ENCODE measurements at places on chromosomes 7 and 10.

- no peak for DNase-seq
These were observed 72.9 kb downstream of the ADARB2 start for GRCh38 chr10:1664333-1664964.

DNA sequence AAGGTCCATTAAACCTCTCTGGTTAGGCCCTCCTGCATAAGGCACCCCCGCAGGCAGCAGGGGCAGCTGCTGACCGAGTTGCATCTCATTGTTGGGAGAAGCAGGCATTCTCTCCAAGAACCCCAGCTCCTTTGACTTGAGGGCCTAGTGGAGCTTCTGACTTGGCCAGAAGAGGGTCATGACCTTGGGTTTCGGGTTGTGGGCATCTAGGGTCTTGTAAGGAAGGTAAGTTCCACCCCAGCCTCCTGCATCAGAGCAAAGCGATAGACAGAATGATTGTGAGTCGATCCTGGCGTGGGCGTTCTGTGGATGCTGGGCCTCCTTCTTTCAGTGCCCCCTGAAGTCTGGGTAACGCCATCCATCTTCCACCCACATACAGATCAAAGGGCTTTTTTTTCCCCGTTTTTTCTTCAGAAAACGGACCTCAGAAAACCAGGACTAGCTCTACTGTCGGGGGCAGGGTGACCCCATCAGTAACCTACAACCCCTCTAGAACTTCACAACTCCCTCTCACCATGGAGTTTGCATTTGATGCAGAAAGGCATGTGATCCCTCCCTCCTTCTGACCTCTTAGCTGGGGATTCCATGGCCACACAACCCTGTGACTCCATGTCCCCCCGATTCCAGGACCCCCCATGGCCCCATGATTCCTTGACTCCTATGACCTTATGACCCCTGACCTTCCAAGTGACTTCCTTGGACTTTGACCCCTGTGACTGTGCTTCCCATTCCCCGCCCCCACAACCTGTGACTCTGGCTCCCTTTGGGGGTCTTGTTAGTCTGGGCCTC is 3.0 kb downstream of the SEMA4G start:
- no peak for DNase-seq

- no peak for DNase-seq
These were observed 14.0 kb upstream of the PBLD start for GRCh38 chr10:68346774-68347173.

DNA sequence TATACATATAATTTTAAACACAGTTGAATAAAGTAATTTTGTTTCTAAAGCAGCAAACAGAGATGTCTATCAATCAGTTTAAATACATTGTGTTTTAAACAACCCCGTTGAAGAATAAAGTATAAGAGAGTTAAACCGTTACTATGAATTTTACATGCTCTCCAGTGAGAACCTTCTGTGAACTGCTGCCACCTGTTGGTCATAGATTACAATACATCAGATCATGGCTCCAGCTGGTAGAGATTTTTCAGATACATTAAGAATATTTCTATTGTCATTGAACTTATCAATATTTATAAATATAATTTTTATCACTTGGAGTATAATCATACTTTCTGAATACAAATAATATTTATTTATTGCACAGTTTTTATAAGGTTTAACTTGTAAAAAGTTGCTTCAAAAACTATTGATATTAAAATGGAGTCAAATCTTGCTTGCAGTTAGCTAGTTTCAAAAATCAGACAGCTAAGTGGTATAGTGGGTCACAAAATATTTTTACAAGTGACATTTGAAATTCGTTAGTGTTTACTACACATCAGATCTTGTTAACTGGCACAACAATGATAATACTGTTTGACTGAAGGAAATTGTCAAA is 561.2 kb upstream of the PHF14 start:
- DNase-seq, result peak; percentile 5

GRCh38 chr7:130943336-130943901 is 209.4 kb upstream of the KLF14 start:
- DNase-seq, result no peak

DNA sequence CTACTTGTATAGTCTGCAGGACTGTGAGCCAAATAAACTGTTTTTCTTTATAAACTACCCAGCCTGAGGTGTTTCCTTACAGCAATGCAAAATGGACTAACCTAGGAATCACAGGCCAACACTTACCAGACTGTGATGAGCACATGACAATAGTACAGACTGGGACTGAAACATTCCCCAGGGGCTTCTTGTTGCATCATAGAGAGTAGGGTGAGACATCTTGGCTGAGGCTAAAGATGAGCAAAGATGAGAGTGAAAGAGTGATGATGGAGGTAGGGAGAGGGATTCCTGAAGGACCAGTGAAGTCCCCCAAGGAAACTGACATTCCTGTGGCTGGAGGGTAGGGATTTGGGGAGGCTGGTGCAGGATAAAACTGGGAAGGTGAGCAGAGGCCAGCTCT is 194.4 kb downstream of the TPST1 start:
- DNase-seq, result no peak

DNA sequence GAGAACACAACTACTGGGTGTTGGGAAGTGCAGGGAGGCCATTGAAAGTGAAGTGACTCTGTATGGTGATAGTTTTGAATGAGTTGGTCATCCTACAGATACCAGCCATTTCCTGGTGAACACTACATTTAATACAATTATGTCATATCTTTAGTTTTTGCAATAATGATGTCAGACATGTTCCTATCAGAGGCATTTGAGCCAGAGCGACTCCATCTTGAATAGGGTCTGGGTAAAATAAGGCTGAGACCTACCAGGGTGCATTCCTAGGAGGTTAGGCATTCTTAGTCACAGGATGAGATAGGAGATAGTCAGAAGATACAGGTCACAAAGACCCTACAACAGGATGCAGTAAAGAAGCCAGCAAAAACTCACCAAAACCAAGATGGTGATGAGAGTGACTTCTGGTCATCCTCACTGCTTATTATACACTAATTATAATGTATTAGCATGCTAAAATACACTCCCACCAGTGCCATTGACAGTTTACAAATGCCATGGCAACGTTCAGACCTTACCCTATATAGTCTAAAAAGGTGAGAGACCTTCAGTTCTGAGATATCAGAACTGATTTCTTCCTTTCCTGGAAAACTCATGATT is 28.2 kb downstream of the ADK start:
- no peak for DNase-seq

DNA sequence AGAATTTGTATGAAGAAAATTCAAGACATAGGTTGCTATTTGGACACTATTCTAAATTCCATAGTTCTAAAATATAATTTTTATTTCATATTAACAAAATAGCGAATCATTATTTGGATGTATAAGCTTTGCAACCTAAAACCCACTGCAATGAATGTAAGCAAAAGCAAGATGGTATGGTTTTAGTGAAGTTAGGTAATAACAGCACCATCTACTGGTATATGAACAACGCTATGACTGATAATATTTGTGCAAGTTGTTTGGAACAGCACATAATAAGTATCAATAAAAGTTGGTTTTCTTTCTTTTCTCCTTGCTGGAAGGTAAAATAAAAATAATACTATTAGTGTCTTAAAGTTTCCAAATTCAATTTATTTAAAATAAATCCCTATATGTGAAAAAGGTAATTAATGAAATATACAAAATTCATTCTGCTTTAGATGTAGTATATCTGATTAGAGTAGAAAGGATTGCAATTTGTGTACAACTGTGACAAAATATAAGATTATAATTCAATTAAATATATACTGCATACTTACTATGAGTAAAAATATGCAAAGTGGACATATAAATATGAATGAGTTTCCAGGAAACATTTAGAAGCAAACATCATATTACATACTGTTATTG is 79.0 kb upstream of the LSM8 start:
- DNase-seq, result peak; percentile 15

GRCh38 chr10:63738410-63738809 is 217.2 kb downstream of the REEP3 start:
- DNase-seq, result peak; percentile 92

DNA sequence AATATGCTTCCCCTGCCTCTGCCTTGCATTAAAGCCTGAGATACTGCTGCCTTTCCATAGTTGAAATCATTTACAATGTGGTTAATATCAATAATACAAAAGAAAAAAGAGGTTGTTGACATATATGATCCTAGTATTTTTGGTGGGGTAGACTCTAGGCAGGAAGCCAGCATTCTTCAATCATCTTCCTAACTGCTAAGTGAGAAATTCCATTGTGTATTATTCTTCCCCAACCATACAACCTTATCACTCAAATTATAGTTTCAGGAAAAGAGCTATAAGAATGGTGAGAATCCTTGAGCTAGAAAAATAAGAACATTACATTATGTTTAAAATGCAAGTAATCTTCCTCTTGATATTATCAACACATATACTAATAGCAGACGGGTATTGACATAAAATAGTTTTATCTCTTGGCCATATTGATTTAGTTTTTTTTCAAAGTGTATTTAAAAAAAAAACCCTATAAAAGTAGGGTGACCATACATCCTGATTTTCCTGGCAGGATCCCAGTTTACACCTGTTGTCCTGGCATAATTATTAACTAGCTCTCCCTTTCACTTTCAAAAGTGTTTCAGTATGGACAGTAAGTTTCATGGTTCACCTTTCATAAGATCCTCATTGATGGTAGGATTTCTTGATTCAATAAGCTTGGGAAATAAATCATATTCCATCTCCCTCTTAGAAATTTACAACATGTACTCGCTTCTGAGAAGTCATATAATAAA is 33.4 kb upstream of the WASL start:
- DNase-seq, result peak; percentile 31

DNA sequence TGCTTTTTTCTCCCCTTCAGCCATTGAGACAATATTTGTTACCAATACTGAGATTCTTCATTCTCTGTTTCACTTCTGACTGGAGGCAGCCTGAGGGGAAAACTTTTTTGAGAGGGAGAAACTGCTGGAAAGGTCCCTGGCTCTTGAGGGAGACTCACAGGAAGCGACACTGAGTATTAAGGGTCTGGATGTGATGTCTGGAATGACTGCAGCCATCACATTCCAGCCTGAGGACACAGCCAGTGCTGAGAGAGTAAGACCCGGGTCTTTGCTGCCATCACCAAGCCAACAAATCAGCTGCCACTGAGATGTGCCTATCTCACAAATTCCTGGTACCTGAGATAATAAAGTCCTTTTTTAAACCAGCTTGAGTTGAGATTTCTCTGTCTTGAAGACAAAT is 157.4 kb downstream of the DPY19L1 start:
- DNase-seq, result no peak

DNA sequence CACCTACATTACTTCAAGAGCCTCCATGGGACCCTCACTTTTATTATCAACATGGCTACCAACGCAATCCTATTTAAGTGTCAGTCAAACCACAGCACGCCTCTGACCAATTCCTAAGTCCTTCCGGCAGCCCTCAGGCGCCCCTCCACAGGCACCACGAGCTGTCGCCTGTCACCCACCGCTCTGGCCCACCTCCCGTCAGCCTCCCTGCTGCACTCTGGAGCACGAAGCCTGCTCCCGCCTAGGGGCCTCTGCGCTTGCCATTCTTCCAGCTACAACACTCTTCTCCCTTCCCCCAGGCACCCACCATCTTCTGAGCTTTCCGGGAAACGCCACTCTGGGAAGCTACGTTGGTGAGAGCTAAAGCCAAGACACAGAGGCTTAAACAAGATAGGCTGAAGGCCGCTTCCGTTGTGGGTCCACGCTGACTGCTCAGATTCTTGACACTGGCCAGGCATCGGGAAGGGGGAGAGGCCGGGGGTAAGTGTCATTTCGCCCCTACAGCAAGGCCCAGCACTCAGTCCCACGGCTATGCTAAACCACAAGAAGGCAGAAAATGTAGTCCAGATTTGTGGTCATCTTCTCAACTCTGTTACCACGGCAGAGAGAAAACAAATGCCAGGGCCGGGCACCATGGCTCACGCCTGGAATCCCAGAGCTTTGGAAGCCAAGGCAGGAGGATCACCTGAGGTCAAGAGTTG is 56.7 kb downstream of the GNA12 start:
- DNase-seq, result no peak

DNA sequence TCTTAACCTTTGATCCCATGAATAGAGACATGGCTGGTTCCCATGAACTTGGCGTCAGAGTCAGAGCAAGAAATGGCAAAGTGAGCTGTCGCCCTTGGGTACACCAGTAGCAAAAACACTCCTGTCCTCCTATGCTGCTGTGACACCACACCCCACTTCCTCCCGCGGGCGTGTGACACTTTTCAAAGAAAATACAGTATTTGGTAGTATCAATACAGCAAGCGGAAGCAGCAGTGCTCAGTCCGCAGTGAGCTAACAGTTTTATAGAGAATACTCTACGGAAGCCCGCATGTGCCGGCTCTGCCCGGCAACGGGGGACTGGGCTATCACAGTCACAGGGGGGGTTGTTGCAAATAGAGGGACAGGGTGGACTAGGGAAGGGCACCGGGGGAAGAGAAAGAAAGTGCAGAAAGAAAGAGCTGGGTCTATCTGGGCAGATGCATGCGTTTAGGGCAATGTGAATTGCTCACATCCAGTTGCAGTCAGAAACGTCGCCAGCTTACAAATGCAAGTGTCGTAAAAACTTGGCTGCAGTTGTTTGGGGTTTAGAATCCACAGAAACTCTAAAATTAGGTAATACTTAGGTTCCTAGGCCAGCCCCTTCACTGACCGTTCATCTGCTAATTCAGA is 49.8 kb downstream of the PRKCQ start:
- no peak for DNase-seq

GRCh38 chr10:82353381-82353780 is 478.4 kb downstream of the NRG3 start:
- DNase-seq, result no peak

DNA sequence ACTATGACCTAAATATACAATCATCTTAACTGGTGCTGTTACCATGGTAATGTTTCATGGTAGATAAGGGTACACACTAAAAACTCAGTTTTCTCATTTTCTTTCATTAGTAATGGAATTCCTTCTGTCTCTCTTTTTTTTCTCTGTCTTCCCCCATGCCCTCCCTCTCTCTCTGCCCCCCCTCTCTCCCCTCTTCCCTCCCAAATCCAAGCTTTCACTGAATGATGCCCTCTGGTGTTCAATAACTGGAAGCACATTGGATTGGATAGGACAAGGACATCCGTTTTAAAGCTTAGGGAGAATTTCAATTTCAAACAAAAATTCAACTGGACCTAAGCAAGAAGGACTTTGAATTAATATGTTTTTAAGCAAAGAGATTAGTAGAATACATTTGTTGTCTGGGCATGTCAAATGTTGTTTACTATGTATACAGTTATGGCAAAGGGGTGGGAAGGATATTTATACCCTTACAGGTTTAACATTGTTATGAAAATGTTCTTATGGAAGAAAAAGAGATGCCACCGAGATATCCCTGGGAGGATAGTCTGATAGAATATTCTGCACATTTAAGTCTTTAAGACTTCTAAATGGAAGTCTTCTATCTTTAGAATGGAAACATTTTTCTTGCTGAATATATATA is 6.1 kb downstream of the CHRM2 start:
- no peak for DNase-seq
